Stimulated activated CD4-positive, alpha-beta T cell treated with anti-CD3 and anti-CD28 coated beads, Interleukin-15, amount 100 ng/mL, for 1 hour (primary cell): ENCODE measurements at places on chromosomes 16 and 17.

DNA sequence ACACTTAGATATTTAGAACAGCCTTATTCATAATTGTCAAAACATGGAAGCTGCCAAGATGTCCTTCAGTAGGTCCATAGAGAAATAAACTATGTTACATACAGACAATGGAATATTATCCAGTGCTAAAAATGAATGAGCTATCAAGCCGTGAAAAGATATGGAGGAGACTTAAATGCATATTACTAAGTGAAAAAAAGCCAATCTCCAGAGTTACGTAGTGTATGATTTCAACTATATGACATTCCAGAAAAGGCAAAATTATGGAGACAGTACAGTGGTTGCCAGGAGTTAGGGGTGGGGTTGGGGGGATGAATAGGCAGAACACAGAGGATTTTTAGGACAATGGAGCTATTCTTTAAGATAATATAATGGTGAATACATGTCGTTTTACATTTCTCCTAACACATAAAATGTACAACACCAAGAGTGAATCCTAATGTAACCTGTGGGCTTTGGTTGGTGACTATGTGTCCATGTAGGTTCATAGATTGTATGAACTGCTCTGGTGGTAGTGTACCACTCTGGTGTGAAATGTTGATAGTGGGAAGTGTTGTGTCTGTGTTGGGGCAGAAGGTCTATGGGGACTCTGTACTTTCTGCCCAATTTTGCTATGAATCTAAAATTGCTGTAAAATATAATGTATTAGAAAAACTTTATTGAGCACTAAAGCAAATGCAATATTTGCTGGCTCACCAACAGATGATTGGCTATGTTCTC lies 122.6 kb downstream of the USP22 start:
- DNase-seq: no peak

DNA sequence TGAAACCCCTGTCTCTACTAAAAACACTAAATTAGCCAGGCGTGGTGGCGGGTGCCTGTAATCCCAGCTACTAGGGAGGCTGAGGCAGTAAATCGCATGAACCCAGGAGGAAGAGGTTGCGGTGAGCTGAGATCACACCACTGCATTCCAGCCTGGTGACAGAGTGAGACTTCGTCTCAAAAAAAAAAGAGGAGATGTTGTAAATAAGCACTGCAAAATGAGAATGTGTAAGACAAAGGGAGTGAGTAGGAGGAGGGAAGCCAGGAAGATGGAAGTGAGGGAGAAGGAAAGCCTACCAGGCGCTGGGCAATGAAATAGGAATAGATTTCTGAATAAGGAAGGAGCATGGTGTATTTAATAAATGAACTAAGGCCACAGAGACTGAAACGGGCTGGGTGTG lies 8.7 kb upstream of the PRPF8 start:
- no peak for DNase-seq

GRCh38 chr17:48241131-48241591 lies 133.6 kb downstream of the SNX11 start:
- DNase-seq: no peak

DNA sequence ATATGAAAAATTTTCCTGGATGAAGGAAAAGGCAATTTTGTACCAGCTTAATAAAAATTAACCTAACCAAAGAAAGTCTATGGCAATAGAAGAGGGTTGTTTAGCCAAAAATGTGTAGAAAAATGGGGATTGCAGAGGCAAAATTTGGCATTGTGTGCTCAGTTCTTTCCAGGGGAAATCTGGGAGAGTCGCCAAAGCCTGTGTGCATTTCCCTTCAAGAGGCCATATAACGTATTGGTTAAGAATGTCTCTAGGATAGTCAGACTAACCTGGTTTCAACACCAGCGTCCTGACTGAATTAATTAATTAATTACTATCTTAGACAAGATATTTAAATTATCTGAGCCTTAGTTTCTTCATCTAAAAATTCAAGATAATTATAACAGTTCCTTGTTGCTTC lies 44.8 kb upstream of the HLF start:
- no peak for DNase-seq

DNA sequence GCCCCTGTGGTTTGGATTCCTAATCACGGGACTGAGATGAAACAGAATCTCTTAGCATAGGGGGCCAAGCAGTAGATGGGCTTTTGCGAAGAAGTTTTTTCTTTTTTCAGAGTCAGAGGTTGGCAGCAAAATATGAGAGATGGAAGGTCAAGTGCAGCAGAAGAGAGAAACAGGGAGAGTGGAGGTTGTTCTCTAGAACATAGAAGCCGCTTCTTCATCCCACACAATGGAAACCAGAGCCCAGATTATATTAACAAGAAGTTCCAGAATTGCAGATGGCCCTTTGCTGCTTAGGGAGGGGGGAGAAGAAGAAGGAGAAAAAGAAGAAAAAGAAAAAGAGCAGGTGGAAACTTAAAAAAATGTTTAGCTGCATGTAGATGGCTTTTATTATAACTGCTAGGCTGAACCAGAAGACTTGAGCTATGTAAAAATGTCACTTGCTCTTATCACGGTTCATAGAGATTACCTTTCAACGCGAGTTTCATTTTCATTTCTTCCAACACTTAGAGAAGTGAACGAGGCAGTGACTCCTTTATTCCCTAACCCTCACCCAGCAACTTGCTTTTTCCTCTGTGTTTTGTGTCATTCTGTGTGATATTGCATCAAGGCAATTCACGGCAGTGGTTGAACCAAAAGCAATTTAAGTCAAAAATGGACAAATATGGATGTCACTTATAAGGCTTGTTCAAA lies 737.5 kb downstream of the WWOX start:
- no peak for DNase-seq

- DNase-seq: no peak
Observed at GRCh38 chr17:80270104-80270503, 9.5 kb downstream of the RNF213 start.

DNA sequence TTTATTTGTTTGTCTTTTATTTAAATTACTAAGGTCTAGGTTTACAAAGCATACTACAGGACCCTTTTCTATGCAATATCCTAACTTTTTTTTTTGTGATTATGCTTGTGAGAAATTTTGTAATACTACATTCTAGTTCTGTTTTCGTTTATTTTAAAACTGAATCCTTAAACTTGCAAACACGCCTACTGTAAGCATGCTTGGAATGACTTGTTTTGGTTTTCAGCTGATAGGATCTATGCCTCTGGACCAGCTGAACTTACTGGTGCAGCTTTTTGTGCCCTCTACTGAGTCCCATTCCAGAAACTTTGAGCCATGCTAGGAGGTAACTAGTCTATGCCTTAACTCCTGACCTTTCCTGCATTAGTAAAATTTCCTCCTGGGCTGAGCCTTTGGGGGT lies 6.0 kb downstream of the PDP2 start:
- no peak for DNase-seq

DNA sequence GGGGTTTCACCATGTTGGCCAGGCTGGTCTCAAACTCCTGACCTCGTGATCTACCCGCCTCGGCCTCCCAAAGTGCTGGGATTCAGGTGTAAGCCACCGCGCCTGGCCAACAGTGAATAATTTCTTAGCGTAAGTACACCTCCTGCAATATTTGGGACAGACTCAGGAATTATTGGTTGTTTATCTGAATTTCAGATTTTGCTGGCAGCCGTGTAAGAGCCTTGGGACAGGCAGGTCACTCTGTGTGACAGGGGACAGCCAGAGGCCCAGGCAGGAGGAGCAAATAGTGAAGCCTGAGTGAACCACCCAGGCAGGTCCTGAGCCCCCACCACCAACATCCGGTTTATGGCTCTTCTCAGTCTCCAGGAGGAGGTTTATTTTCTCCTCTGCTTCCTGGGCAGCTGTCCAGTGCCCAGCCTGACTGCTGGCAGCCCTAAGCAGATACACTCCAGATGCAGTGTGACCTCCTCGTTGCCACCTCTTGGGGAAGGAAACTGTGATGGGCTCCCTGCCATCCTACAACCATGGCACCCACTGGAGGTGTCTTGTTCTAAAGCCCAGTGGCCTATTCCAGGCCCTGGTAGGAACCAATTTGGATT lies 26.2 kb upstream of the ADORA2B start:
- no peak for DNase-seq

DNA sequence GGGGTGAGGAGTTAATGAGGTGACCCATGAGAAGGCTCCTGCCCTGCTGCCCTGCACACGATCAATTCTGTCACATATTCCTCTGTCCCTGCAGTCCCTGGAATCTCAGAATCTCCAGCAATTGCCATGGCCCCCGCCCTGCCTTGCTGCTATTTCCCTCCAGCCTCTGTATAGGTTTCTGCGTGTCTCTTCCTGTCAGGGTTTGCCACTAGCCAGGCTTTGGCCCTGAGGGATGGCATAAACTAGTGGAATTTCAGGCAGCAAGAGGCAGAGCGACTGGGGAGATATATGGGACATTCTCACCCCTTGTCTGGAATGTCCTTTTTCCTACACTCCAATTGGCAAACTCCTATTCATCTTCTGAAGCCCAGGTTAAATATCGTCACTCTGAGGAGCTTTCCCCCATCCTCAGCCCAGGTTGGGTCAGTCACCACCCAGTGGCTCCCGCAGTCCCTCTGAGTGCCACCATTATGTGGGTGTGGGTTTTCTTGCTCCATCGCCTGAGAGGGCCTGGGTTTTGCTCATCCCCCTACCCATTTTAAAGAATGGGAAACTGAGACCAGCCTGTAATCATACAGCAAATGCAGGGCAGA lies 15.5 kb upstream of the NATD1 start:
- DNase-seq: no peak

- DNase-seq: no peak
Observed at GRCh38 chr17:48244121-48244711, 136.7 kb downstream of the SNX11 start.

DNA sequence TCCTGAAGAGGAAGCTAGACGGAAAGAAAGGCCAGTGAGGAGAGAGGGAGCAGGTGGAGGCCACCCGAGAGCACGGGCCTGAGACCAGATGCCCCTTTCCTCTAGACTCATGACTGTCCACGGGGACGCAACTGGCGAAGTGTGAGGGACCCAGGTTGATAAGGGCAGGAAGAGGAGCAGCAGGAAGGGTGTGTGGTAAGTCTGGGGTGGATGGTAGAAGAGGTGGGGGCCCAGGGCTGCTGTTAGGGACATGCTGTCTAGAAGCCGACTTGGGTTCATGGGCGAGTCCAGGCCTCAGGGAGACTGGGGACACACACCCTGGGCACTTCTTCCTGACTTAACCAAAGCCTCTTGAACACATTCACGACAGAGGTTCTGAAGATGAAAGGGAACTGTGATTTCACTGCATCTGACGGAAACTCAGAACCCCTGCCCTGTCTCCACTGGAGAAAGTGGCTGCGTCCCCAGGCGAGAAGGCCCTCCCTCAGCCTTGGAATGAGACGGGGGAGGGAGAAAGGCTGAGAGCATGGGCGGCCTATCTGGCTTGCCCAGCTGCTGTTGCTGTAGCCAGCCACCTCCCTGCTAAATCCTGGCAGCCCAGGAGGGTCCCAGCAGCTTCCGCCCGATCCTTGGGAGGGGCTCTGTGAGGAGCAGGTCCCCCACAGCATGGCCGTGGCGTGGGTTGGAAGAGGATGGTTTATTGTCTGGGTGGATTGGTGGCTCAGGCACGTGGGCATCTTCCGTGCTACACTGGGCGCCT lies 6.0 kb downstream of the HIC1 start:
- DNase-seq: no peak

DNA sequence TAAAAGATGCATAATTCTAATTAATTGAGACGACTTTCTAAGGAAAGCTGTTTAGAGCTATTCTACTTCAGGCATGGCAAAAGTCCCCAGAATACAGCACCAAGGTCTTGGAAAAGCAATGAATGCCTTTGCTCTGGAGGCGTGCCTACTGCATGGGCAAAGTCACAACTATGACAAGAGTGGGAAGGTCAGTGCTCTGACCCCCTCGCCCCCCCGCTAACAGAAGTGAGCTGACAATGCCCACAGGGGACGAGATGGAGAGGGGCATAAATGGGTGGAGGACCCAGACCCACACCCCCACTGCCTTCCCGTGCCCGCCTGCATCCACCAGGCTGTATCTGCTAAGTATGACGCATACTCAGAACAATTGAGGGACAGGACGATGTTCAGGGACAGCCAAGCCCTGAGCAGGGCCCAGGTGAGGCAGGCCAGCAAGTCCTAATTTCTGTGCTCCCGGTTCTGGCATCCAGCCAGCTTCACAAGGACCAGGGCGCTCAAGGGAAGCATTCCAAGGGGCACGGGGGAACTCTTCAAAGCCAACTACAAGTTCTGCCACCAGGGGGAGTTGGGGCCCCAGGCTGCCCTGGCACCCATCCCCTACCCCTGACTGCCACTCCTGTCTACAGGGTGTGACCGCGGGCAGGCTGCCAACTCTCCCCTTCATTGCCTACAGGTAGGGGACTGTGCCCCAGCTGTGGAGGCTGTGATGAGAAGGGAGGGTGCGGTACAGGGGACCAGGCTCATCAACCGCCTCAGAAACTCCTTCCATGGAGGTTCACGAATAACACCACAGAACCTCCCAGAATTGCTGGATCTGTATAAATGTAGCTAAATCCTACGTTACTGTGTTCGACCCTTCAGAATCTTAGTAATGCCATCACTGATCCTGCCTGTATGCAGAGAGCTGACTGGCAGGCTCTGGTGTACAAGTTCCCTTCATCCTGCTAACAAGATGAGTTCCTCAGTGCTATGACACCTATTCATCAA lies 20.8 kb downstream of the NPRL3 start:
- DNase-seq: peak; percentile 32

GRCh38 chr16:86575754-86576557 lies 2.4 kb upstream of the FOXL1 start:
- DNase-seq: no peak

DNA sequence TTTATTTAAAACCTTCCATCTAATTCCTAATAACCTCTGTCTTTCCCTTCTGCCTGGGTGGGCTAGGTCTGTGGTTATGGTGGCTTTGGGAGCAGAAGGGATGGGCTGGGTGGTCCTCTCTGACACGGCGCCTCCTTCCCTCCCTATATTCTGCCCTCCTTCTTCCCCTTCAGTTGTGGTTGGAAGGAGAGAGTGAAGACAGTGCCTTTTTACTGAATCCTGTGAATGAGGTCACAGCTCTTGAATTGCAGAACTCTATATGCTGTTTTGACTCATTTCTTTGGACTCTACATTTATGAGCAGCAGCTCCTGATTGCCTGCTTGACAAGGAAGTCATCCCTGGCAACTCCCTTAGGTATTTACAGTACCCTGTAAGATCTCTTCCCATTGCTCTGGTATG lies 256.0 kb upstream of the ELAC2 start:
- DNase-seq: no peak

DNA sequence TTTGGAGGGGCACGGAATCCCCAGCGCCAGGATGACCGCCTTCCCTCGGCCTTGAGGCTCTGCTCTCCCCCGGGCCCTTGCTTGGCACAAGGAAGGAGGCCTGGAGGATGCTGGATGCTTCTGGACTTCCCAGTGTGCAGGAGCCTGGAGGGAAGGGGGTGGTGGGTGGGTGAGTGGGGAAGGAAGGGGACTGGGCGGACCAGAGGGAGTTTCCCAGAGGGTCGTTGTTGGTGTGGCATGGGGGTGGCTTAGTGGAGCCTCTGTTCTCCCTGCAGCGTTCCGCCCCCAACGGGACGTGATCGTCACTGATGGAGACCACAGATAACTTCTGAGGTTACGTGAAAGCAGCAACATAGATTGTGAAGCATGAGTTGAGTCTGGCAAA lies 140.0 kb downstream of the IRF8 start:
- no peak for DNase-seq
